ENCODE measurements at places on chromosomes 7 and 10. TPM values are rescaled to one million over a fixed set of nuclear protein-coding genes. Genes with fewer than 3 reads are reported as not detected.
A peak's percentile ranks its signal among the peaks of the same experiment; 100 is the strongest.

- no peak for DNase-seq
Observed at GRCh38 chr7:117248829-117249228, 74.0 kb downstream of the WNT2 start.

DNA sequence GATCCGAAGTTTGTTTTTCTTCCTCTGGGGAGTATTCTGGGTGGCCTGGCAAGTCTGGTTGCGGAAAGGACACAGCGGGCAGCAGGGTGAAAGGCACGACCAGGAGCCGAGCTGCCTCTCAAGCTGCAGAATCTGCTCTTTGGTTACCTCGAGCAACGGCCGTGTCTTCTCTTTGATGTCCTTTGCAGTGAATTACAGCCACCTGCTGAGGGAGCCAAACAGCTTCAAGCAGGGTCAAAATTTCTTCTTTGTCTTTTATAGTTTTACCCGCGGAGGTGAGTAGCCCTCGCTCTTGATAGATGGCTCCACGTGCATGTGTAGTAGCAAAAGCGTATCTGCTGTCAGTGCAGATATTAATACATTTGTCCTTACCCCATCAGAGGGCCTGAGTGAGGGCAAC lies 177.3 kb upstream of the MBL2 start:
- no peak for DNase-seq

- no peak for DNase-seq
Observed at GRCh38 chr7:69624435-69625230, 26.4 kb downstream of the AUTS2 start.

MMRN2 gene
- 86.3 TPM for total RNA-seq

NEUROD6 gene
- total RNA-seq: not detected

GRCh38 chr7:100875356-100875751 lies 451 bp downstream of the SRRT start:
- DNase-seq: no peak

NEURL1 gene
- 0.64 TPM for total RNA-seq

CHN2 gene
- total RNA-seq: 14.4 TPM

FLNC gene
- total RNA-seq: 7.7 TPM

DNA sequence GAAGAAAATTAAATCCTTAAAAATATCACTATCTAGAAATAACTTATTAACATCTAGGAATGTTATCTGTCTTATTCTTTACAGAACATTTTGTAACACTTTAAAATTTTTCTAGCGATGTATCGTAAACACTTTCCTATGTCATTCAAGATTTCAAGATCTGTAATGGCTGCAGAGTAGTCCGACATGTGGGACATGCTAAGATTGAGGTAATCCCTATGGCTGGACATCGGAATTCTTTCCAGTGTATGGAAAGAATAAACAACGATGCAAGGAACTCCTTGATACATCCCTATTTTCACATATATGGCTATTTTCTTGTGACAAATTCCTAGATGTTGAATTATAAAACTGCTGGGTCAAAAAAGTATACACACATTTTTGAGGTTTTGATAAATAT lies 37.5 kb downstream of the GNA12 start:
- no peak for DNase-seq

- DNase-seq: no peak
Observed at GRCh38 chr7:151003572-151003971, 12.8 kb downstream of the NOS3 start.

TPK1 gene
- 7.6 TPM for total RNA-seq

GRCh38 chr7:81014266-81014665 lies 95.4 kb upstream of the SEMA3C start:
- DNase-seq: no peak

GRCh38 chr7:131454498-131454897 lies 101.9 kb downstream of the PODXL start:
- no peak for DNase-seq

- DNase-seq: no peak
Observed at GRCh38 chr10:4602764-4603491, 223.1 kb upstream of the AKR1E2 start.

DNA sequence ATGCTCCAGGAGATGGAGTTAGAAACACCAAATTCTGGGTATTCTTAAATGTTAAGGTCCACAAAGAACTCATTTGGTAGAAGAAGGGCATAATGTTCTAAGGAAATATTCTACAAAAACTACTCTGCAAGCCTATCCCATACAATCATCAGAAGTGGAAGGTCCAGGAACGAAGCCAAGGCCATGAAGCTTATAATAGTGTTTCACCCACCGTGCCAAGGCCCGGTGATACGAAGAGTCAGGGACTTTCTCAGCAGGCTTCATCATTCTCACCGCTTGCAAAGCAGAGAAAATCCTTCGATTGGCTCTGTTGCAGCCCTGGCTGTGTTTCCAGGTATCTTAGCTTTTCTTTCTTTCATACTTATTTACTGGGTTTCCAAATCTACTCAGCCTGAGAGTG lies 351.9 kb upstream of the CELF2 start:
- DNase-seq: no peak

LBX1 gene
- not detected for total RNA-seq

- peak; percentile 57 for DNase-seq
Observed at GRCh38 chr7:27199849-27200760, at the start of gene HOXA13. Gene HOXA13 (minus strand): TSS chr7:27200091. CDS start chr7:27200077, 14 bp downstream.

CYP2C8 gene
- total RNA-seq: 0.46 TPM

DNA sequence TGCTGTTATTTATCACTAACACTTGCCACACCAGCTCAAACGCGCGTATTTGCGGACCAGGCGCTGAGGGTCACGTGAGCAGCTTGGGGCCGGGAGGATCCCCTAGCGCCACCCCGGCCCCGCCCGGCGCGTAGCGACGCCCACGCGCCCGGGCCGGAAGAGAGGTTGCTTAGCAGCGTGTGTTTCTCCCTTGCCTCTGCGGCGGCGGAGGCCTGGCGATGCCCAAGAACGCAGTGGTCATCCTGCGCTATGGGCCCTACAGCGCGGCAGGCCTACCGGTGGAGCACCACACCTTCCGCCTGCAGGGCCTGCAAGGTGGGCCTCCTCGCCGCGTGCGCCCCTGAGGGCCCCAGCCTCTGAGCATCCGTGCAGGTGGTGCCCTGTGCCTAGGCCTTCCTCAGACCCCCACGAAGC lies at the start of gene C10orf53:
Gene C10orf53 (plus strand): TSS at position 172 of the 414 bp plus-strand sequence. CDS start 47 bp downstream, at position 219.
- no peak for DNase-seq

GRCh38 chr10:94216201-94216600 lies 146.5 kb downstream of the NOC3L start:
- DNase-seq: no peak

DNA sequence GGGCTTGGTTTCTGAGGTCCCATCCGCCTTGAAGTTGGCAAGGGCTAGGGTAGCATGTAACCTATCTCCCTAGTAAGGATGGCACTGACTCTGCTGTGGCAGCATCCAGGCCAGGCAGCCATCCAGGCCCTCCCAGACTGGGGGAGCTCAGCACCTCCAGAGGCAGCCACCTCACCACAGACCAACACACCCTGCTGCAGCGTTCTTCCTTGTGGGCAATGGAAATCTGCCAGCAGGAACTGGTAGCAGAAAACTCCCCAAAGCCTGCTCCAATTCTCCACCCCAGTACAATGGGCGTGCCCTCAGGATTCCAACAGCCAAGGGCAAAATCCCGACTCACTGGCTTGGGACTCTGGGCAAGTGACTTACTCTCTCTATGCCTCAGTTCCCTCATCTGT lies 27.5 kb downstream of the DLG5 start:
- no peak for DNase-seq

GRCh38 chr7:21497072-21497471 lies 45.8 kb upstream of the DNAH11 start:
- no peak for DNase-seq

DNA sequence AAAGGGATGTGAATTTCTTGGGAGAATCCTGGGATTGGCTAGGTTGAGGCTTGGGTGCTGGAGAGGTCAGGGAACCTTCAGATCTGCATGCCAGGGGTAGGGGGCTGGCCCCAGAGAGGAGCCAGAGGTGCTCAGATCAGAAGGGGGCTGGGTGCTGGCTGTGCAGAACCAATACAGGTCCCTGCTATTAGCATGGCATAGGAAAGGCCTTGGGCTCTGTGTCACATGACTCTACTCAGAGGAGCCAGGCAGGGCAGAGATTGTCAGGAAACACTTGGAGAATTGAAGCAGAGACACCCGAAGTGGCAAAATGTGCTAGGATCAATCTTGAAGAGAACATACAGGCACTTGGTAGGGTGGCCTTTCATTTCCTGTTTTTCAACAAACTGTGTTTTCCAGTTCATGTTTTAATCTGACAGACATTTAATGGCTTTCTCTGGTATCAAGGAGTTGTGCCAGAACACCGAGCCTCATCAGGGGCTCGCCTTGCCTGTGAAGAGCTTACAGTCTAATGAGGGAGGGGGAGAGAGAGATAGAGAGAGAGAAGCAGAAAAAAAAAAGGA lies 498.9 kb downstream of the RPS24 start:
- no peak for DNase-seq

DNA sequence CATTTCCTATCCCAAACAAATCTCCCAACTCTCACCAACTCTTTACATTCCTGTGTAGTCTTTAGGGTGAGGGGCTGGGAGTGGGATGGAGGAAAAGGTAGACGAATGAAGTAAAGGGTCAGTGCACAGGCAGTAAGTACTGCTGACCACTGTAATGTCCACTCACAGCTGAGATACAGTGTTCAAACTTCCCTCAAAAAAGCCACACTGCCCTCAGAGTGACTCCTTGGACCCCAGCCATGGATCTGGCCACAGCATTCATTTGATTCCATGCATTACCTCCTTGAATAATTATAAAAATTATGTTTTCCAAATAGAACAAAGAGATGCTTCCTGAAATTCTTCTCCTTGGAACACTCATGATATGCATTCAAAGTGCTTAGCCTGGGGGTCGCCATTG lies 19.8 kb upstream of the HIPK2 start:
- DNase-seq: no peak

- DNase-seq: no peak
Observed at GRCh38 chr10:52635651-52636050, 136.9 kb downstream of the MBL2 start.

DNA sequence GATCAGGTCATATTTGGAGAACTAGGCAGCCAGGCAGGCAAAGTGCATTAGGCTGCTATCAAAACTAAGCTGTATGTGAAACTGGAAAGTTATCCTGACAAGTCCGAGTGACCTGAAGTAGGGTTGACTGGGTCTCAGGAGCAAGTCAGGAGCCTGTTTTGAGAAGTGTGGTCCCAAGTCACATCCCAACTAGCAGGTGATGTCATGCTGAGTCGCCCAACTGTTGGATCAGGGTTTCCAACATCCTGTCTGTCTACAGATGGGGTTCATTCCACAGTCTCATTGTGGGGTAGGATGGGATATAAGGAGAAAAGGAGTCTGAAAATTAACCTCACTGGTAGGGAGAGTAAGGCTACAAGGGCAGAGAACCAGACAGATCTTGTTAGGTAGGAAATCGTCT lies 27.0 kb downstream of the SLC26A4 start:
- no peak for DNase-seq

MRLN gene
- not detected for total RNA-seq

SPDYE6 gene
- total RNA-seq: not detected

DNA sequence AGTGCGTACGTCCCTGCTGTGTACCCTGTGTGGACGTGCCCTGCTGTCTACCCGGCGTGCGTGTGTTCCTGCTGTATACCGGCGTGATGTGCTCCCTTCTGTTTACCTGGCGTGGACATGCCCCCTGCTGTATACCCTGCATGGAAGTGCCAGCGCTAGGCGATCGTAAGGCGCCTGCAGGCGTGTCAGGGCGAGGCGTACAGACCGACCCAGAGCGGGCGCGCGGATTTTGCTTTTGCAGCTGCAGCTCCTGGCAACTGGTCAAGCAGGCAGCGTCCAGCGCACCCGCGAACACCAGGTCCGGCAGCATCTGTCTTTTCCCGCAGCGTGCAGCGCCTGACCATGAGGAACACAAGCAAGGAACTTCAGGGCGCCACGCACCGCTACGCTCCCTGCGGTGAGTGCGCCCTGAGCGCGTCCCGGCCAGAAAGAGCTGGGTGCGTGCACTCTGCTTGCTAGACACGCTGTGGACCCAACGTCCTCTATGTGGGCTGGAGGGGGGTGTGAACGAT lies 680 bp downstream of the C7orf57 start:
- peak; percentile 72 for DNase-seq

DNA sequence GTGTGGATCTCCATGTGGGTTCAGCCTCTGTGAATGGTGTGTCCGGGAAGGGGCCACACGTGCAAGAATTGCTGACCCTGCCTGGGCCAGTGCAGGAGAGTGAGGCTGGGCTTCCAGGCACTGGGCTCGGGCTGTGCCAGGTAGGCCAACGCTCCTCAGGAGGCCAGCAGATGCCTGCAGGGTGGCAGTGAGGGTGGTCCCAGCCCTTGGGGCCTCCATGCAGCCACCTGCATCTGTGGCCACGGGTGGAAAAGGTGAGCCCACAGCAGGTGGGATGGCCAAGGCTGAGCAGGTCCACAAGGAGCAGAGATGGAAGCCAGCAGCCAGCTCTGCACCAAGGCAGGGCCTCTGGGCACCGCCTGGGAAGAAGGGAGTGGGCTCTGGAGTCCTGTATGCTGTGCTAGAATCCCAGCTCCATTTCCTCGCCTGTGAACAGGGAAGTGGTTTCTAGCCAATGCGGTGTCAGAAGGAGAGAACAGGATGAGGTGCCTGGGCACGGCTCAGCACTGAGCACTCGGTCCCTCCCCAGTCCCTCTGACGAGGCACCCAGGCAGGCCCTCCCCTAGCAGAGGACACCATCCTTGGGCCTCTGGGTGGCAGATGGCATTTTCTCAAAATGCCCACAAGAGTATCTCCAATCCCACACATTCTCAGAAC lies 31.1 kb upstream of the RET start:
- peak; percentile 49 for DNase-seq

SOSTDC1 gene
- total RNA-seq: 3.7 TPM

RRP12 gene
- 23.7 TPM for total RNA-seq

SLC16A9 gene
- 1.8 TPM for total RNA-seq

DNA sequence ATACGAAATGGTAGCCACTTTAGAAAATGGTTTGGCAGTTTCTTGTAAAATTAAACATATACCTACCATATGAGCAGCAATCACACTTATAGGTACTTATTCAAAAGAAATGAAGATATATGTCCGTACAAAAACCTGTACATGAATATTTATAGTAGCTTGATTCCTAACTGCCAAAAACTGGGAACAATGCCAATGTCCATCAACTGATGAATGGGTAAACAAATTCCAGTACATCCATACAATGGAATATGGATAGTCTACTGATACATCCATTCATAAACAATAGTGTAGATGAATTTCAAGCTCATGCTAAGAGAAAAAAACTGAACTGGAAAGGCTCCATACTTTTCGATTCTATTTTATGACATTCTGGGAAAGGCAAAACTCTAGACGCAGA lies 68.5 kb downstream of the AGK start:
- DNase-seq: no peak

DNA sequence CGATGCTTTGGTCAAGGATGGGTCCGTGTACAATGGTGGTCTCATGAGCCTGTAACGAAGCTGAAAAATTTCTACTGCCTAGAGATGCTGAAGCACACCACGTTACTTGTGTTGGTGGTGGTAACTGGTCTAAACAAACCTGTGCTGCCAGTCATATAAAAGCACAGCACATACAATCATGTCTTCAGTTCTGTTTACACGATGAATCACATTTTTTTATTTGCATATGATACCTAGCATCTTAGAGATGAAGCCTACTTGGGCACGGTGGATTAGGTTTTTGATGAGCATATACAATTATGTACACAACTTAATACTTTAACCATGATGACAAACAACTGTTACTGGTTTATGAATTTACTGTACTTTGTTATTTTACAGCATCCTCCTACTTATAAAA lies 201.0 kb downstream of the ZMYND11 start:
- no peak for DNase-seq

GRCh38 chr7:122550545-122550944 lies 148.4 kb downstream of the RNF133 start:
- no peak for DNase-seq

- DNase-seq: no peak
Observed at GRCh38 chr7:148084138-148084537, 506.4 kb upstream of the C7orf33 start.

INPP5A gene
- 38.3 TPM for total RNA-seq

GRCh38 chr10:85645053-85645452 lies 721.5 kb downstream of the GRID1 start:
- no peak for DNase-seq

Data from upper lobe of right lung (tissue), 1 donor.